ENCODE measurements at places on chromosomes 4 and X.

- DNase-seq, result no peak
These were observed 21.2 kb upstream of the LAMTOR3 start for GRCh38 chr4:99915449-99915848.

GRCh38 chrX:147602176-147602696 is 309.5 kb upstream of the FMR1 start:
- no peak for DNase-seq

DNA sequence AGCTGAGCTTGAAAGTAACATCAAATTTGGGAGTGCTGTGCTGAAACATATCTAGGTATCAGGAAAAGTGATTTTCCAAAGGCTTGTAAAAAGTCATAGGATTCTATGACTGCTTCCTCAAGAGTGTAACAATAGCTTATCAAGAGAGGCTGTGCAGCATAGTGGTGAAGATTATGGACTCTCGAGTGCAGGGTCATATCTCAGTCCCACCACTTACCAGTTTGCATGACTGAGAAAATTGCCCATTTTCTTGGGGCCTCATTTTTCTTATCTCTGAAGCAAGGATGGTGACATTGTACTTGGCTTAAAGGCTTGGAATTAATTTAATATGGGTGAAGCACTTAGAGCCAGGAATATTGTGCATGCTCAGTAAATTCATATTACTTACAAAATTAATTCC is 57.2 kb downstream of the AFF1 start:
- DNase-seq, result no peak

- DNase-seq, result no peak
These were observed 54.0 kb downstream of the ING2 start for GRCh38 chr4:183558873-183559272.

DNA sequence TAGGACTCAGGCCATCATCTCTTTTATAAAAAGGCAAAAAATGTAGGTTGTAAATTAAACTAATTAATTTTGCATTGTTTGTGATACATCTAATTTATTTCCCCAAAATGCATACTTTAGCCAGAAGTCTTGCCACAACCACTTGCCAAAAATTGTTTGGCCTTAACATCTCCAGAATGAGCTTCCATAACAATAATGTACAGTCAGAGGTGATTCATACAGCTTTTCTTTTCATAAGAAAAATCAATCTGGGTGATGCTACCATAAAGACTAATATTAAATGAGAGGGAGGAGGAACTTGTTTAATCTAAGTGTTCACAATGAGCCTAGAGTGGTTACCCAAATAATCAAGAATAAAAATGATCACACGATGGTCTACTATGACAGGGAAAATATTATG is 59.3 kb downstream of the AMMECR1 start:
- no peak for DNase-seq

DNA sequence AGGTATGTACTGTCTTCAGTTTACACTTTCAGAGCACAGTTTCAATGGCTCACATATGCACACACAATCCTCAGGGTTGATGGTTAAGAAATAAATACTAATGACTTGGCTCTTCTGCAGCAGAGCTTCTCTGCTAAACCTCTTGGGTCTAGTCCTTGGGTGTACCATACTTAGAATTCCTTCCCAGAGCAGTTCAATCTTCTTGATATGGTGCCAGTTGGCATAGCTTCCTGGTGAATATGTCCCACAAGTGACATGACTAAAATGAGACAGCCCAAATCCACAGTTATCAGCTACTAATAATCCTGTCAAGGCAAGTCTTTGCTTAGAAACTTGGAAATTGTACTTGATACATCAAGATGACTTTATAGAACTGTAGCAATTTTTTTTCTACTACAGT is 654.4 kb downstream of the IQCM start:
- no peak for DNase-seq

DNA sequence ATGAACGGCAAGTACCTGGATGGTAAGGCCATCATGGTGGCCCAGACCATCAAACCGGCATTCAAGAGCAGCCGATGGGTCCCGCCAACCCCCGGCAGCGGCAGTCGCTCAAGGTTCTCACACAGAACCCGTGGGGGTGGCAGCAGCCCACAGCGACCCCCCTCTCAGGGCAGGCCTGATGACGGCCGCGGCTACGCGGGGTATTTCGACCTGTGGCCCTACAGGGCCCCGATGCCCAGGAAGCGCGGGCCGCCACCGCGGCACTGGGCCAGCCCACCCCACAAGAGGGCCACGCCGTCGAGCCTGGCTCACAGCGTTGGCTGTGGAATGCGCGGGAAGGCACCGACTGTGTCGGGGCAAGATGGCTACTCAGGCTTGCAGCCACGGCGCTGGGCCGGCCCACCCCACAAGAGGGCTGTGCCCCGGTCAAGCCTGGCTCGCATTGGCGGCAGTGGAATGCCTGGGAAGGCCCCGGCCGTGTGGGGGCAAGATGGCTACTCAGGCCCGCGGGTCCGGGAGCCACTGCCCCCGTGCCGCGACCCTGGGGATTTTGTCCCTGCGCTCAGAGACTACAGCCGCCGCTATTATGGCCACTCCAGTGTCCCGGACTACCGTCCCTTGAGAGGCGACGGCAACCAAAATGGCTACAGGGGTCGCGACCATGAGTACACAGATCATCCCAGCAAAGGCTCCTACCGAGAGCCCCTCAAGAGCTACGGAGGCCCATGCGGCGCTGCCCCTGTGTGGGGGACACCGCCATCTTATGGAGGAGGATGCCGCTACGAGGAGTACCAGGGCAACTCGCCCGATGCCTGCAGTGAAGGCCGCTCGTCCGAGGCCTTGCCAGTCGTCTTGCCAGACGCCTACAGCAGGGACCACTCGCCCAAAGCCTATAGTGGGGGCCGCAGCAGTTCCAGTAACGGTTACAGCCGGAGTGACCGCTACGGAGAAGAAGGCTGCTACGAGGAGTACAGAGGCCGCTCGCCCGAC is 731 bp downstream of the RBMXL3 start:
- no peak for DNase-seq

DNA sequence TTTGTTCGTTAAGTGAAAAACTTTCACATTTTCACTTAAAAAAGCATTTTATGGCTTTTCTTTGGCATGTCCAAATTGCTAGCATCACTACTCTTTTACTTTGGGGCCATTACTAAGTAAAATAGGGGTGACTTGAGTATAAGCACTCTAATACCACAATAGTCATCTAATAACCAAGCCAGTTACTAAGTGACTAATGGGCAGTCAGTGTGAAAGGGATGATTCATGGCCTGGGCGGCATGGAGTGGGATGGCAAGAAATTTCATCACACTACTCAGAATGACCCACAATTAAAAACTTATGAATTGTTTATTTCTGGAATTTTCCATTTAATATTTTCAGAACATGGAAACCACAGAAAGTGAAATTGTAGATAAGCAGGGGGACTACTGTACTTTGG is 60.9 kb downstream of the BMP15 start:
- no peak for DNase-seq

DNA sequence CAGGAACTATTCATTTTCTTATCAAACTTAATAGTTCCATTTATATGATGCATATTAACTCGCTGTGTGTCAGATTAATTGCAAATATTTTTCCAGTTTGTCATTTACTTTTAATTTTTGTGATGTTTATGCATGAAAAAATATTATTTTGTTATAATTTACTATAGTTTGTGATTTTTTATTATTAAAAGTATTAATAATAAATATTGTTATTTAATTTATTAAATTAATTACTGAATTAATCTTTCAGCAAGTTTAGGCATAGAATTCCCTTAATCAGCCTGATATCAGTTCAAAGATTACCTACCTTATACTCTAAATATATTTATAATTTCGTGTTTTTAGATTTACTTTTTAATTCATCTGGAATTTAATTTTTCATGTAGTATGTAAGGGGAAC is 15.5 kb upstream of the ATOH1 start:
- no peak for DNase-seq

GRCh38 chr4:108129196-108129595 is 39.5 kb downstream of the LEF1 start:
- no peak for DNase-seq

DNA sequence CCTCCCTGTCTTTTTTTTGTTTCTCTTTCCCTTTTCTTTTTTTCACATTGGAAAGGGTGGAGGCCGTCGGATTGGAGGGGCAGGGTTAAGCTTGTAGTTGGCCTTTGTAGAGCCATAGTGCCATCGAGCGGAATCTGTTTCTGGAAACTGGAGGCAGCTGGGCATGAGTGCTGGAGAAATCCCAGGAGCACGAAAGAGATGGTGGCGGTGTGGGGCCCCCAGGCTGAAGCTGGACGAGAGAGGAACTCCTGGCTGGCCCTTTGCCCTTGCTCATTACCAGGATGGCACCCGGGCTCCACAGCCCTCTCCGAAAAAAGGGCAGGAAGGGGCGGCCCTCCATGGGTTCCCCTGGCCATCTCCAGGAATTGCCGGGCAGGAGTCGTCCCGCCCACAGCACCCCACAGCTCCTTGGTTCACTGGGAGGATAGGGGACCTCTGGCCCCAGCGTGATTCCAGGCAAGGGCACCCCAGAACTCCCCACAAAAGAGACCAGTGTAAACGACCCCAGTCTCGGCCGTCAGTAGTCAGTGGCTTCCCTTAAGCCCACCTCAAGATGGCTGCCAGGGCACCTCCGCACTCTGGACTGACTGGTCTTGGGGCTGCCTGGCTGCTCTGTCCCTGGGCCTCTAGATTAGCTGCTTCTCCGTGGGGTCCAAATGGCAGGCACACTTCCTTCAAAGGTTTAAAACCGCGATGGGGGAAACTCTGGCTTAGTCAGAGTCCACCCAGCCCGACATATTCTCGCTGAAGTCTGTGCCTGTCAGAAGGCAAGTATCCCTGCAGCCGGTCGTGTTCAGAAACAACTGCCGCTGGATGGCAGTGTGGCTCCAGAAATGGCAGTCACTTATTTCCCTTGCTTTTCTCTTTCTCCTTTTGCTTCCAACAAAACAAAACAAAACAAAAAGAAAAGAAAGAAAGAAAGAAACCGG is 74.1 kb downstream of the NBDY start:
- DNase-seq, result no peak

GRCh38 chr4:41154814-41155177 is 59.5 kb downstream of the APBB2 start:
- no peak for DNase-seq

GRCh38 chr4:55018521-55018920 is 106.9 kb downstream of the KDR start:
- no peak for DNase-seq

DNA sequence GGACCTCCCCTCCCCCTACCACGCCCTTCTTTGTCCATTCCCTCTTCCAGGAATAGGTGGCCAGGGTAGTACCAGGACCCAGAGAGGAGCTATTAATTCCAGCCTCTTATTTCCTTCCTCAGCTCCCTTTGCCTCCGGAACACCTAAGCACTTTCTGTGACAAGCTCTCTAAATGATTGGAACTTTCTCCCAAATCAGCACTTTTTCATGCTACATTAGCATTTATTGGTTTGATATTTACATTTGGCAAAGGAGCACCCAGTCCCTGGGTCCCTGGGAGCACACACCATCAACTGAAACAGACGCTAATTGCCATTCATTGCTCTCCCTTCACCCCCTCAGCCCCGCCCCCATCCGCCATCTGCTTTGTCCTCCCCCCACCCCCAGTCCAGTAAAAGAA is 182.0 kb upstream of the BCOR start:
- no peak for DNase-seq

- no peak for DNase-seq
These were observed 21.0 kb downstream of the CD38 start for GRCh38 chr4:15799141-15799540.
